AG20443 (cell line): ENCODE measurements at places on chromosomes 6 and 20.

DNA sequence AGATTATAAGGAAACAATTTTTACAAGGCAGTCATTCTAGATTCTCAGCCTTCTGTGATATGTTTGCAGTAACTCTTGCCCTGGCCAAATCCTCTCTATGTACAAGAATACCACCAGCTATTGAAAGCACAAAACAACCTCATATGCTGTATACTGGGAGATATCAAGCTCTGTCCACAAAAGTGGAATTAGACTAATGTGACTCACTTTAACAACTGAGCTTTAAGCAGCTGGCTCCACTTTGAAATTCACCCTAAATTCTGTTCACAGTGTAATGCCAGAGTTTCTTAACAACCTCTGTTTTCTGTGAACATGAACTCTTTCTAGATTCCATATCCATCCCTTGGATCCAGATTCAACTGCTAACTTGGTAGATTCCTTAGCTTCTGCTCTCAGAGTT, 47.6 kb downstream of the CHD6 start:
- DNase-seq, result no peak

DNA sequence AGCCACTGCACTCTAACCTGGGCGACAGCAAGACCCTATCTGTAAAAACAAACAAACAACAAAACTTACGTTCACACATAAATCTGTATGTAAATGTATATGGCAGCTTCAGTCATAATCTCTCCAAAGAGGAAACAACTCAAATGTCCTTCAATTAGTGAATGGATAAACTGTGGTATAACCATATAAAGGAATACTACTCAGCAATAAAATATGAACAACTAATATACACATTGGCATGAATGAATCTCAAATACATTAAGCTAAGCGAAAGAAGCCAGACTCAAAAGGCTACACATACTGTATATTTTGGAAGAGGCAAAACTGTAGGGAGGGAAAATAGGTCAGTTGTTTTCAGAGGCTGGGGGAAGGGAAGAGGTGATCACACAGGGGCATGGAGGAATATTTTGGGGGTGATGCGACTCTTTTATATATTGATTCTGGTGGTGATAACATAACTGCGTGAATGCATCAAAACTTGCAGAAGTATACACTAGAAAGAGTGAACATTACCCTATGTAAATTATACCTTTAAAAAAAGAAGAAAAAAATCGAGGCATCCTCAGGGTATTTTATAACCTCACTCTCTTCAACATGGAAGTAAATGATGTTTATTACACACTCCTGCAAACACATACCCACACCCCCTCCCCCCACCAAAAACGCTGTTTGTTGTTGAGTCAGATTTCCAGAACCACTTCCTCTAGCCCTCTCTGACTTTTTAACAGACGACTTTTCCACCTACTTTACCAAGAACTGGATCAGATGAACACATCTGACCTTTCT, 115.2 kb upstream of the RNF24 start:
- DNase-seq, result peak; percentile 49

DNA sequence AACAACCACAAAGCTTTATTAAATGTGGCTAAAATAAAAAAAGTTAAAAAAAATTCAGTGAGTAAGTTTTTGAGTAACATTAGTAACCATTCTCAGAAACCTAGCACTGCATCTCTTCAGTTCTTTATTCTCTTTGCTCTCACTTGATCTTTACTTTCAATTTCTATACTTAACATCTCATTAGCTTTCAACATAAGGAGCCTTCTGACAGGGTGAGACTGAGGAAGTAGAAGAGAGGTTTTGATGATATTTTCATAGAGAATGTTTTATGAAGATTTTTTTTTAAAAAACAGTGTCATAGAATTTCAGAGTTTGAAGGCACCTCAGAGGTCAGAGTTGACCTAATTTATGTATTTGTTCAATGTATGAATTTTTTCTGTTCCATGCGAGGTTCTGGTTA, 60.8 kb downstream of the FAM83B start:
- DNase-seq, result no peak

- no peak for DNase-seq
Measured at GRCh38 chr20:20603339-20603990, 109.0 kb downstream of the RALGAPA2 start.
